Activated naive CD4-positive, alpha-beta T cell treated with anti-CD3 and anti-CD28 coated beads, Interleukin-2, amount 50 U/mL, for 72 hours (primary cell): ENCODE measurements at places on chromosomes 3 and 15.

DNA sequence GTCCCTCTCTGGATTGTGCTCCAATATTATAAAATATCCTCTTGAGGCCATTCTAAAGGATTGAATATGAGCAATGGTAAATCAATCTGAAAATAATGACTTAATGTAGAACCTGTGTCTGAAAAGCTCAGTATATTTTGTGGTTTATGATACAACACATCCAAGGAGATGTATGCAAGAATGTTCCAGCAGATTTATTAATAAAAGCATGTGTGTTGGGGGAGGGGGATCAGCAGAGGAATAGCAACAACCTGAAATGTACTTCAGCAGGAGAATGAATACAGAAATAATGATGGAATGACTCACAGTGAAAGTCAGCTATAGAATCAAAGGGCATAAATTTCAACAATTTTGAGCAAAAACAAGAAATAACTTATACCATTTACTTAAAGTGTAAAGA, 56.7 kb upstream of the NUDT16 start:
- DNase-seq: no peak

GRCh38 chr3:25782938-25783660, at the start of gene NGLY1:
Gene NGLY1 (minus strand): TSS chr3:25783443. CDS start chr3:25783390, 53 bp downstream.
- peak; percentile 90 for DNase-seq

DNA sequence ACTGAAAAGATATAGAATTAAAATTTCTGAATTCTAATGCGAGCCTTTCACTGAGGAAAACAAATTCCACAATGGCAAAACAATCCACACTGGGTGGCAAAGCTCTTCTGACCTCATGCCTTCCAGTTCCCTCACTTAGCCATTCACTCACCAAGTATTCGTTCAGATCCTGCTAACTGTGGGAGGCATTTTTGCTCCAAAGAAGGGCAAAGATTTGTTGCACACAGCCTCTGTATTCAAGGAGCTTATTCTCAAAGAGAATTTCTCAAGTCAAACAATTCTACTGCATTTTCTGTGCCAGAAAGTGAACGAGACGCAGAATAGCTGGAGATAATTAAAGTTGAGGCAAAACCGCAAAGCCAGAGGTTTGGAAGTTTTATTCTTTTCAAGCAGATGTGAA, 77.3 kb downstream of the CPNE4 start:
- no peak for DNase-seq

DNA sequence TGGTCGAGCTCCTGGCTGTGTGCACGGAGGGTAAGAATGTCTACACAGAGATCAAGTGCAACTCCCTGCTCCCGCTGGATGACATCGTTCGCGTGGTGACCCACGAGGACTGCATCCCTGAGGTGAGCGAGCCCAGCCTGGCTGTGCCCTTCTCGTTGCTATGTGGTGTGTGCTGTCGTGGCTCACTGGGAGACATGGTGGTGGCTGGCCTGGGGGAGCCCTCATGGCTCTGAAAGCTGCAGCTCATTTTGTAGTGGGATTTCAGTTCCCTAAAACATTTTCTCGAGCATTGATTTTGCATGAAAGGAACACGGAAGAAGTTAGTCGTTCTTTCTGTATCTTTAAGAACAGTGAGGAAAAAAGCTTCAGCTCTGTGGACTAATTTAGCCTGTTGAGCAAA, 200.5 kb downstream of the ITPR1 start:
- no peak for DNase-seq

DNA sequence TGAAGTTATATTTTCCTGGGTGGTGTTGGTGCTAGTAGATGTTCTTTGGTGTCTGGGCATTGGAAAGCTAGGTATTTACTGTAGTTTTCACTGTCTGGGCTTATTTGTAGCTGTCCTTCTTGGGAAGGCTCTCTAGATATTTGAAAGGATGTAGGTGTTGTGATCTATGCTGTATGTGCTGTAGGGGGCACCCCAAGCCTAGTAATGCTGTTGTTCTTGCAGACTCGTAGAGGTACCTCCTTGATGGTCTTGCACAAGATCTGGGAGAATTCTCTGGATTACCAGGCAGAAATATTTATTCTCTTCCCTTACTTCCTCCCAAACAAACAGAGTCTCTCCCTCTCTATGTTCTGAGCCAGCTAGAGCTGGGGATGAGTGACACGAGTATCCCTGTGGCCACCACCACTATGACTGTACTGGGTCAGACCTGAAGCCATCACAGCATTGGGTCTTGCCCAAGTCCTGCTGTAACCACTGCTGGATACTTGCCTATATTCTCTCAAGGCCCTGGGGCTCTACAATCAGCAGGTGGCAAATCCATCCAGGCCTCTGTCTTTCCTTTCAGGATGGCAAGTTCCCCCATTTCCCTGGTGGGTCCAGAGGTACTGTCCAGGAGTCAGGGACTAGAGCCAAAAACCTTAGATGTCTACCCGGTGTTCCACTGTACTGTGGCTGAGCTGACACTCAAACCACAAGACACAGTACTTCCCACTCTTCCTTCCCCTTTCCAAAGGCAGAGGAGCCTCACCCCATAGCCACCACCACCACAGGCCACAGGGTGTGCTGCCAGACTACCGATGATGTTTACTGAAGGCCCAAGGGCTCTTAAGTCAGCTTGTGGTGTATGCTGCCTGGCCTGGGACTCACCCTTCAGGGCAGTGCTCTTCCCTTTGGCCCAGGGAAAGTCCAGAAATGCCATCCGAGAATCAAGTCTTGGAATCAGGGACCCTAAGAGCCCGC, 195.2 kb upstream of the DPPA4 start:
- peak; percentile 19 for DNase-seq

GRCh38 chr3:182644790-182645433, 148.4 kb upstream of the ATP11B start:
- DNase-seq: peak; percentile 43

- DNase-seq: no peak
Measured at GRCh38 chr3:102745881-102746280, 311.1 kb downstream of the ZPLD1 start.

- no peak for DNase-seq
Measured at GRCh38 chr3:166897811-166898210, 482.3 kb downstream of the ZBBX start.

GRCh38 chr3:158718490-158719170, 13.6 kb downstream of the RARRES1 start:
- no peak for DNase-seq

GRCh38 chr15:99117563-99118257, 12.8 kb downstream of the SYNM start:
- DNase-seq: no peak

- DNase-seq: no peak
Measured at GRCh38 chr15:81851325-81851724, 194.5 kb downstream of the MEX3B start.

- no peak for DNase-seq
Measured at GRCh38 chr3:133136114-133137041, 98.2 kb downstream of the TMEM108 start.

DNA sequence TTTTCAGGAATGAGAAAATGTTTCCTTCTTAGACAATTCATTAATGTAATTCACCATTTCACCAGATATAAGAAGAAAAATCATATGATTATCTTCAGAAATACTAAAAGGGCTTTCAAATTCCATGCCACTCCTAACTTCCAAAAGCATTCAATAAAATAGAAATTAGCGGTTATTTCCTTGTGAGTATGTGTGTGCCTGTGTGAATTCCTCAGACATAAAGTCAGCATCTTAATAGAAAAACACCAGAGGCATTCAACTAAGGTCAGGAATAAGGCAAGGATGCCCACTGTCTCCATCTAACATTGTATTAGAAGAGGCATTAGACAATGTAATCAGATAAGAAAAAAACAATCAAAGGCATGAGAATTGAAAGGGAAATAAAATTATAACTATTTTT, 88.4 kb downstream of the PLCH1 start:
- DNase-seq: no peak

DNA sequence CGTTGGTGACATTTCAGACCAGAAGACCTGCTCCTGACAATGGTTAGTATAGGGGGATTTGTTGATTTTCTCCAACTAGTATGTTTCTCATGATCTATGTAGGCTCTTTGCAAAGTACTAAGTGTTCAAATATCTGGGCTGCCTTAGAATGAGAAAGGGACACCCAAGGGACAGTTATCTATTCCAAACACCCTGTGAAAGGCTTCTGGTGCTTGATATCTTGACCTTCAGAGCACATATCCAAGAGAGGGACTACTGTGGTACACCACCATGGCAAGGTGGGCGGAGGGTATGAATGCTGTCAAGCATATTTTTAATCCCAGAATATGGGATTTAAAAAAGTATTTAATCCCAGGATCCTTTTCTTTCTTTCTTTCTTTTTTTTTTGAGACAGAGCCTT, 1.1 kb downstream of the FANCD2OS start:
- no peak for DNase-seq

DNA sequence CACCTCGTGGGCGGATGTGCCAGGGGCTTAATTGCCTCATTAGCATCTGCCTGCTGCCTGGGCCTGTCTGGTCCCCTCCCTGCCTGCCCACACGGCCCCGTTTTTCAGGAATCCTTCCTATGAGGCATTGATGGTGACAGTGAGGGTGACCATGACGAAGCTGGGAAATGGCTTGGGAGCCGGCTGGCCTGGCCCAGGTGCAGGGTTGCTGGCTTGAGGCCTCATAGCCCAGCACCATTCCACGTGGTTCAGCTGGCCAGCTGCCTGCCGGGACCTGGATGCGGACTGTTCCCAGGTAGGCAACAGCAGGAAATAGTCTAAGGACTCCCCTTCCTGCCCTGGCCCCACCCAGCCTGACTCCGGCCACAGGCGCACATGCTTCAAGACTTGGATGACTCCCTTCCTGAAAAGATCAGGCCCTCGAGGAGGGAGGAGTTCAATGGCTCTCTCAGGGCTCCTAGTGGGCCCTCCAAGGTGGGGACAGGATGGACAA, 8.9 kb upstream of the DUSP7 start:
- no peak for DNase-seq

GRCh38 chr3:159624616-159625015, 364.0 kb upstream of the IL12A start:
- no peak for DNase-seq

DNA sequence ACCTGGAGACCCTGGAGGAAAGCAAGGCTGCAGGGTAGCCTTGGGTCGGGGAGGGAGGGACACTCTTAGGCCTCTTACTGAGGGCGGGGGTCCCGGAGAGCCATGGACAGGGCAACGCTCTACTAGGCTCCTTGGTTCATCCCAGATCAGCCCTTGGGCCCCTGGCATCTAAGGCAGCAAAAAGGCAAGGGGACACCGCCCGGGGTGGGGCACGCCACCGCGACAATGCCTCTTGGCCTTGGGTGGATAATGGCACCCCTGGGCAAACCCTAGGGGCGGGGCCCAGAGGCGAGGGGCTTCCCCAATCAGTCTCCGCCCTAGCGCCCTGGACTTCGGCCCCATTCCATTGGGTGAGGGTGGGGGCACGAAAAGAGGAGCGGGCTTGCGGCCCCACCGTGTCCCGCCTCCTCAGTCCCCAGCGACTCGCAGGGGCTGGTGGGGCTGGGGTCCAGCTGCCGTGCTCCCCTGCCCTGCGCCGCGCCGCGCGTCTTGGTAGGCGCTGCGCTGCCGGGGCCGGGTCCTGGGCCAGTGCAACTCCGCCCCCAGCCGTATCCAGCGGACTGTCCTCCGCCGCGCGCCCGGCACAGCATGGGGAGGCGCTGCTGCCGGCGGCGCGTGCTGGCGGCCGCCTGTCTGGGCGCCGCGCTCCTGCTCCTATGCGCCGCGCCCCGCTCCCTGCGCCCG, at the start of gene CHST13:
CHST13 (plus strand) TSS at position 411 of the 684 bp plus-strand sequence; CDS start at position 589, 178 bp downstream.
- peak; percentile 14 for DNase-seq

GRCh38 chr3:61875046-61875844, 313.9 kb downstream of the PTPRG start:
- no peak for DNase-seq

GRCh38 chr15:99706557-99707303, 26.5 kb downstream of the LYSMD4 start:
- DNase-seq: no peak

- DNase-seq: no peak
Measured at GRCh38 chr15:78398076-78398825, 39.8 kb upstream of the IREB2 start.

DNA sequence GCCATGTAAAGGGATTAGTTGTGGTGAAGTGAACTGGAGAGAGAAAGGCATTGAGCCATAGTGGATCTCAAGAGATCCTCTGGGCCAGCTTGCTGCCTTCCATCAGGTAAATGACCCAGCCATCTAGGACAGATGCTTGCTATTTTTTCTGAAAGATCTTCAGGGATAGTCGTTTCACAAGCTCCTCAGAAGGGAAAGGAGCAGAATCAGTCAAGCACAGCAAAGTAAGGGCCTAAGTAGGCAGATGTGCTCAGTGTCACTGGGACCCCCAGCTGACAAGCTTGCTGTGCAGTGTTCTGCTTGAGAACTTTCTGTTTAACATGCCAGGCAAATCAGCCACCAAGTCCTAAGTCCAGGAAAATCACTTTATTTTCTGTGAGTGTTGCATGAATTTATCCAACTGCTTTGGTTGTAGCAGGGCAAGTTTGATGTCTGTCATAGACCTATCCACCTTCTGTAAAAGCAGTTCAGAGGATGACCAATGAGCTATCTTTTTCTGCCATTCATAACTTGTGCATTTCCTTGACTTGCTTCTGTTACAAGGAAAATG, 319.8 kb downstream of the IL5RA start:
- no peak for DNase-seq

DNA sequence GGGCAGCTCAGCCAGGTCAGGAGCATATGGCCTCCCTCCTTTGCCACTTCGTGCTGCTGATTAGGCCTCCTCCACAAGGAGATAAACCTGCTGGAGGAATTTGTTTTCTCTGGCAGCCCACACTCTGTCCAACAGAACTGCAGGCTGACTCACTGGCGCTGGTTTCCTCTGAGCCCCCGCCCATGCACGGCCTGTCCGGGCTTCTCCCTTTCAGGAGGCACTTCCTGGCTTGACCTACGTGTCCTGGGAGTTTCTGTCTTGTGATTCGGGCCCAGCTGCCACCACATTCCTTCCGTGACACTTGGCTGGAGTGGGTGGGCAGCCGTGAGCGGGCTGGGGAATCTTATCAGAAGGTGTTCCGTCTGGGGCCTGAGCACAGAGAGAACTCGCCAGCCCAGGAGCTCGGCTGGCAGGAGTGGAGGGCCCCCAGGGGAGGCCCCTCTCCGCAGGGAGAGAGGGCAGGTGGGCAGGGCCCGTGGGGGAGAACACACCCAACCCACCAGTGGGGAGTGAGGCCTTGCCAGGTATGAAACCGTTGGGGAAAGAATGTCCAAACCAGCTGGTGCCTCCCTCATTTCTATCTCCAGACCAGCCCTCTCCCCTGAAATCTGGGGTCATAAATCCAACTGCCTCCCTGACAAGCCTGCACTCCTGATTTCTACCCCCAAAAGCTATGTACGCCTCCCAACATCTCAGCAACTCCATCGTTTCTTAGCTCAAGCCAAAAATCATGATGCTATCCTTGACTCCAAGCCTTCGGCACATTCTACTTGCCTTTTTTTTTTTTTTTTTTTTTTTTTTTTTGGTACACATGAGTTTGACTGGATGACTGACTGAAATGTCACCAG, 110.6 kb upstream of the MEF2A start:
- DNase-seq: peak; percentile 54
